ENCODE measurements at places on chromosomes 3 and 15. TPM values are rescaled to one million over a fixed set of nuclear protein-coding genes. Genes with fewer than 3 reads are reported as not detected.

Gene TIMP4
- total RNA-seq: 0.66 TPM

Gene GRAMD1C
- 0.76 TPM for total RNA-seq

Gene LSMEM2
- total RNA-seq: not detected

DNA sequence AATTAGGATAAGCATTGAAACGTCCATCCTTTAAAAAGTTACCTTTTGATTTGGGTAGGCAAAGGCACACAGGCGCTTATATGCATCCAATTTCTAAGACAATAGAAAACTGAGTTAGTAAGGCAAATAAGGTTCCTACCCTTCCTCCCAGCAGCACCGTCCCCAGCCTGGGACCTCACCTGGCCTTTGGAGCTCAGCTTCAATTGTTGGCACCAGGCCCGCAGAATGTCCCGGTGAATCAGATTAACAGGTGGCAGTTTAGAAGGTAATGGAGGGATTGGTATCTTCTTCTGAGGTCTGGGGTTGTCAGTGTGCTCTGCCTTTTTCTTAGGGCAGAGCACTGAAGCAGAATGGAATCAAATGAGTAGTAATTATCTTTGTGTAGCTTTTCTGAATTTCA is 5.7 kb downstream of the DPPA4 start:
- DNase-seq: no peak

DNA sequence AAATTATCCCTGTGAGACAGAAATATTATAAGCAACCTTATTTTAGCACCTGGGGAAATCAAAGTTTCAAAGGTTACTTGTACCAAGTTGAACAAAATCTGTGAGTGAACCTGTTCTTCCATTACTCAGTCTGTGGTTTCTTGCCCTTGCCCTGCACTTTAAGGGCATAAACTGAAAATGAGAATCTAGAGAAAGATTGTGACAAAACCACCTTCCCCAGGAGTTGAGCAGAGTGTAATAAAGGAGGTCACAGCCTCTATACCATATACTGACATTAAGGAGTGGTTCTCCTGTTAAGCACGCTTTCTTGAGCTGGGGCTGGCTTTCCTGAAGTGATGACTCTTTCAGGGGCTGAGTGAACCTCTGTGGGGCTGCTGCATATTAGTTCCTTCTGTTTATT is 143.4 kb downstream of the PDCD6IP start:
- no peak for DNase-seq

DNA sequence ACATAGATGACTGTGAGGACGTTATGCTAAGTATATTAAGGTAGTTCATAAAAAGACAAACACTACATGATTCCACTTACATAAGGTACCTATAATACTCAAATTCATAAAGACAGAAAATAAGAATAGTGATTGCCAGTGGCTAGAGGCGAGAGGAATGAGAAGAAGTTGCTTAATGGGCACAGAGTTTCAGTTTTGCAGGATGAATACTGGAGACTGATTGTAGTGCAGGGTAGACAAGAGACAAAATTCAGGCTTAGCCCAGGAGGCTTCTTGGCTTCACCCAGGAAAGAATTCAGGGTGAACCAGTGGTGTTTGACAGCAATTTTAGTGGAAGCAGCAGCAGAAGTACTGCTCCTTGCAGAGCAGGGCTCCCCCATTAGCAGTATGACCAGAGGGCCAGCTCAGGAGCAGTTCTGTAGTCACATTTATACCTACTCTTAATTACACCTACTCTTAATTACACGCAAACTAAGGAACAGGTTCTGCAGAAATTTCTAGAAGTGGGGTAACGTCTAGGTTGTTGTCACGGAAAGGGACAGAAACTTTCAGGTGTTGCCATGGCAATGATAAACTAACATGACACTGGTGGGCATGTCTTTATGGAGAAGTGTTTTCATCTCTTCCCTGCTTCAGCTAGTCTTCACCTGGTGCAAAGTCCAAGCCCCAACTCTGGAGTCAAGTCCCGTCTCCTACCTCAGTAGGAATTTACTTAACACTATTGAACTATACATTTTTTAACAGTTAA is 55.2 kb downstream of the TBL1XR1 start:
- no peak for DNase-seq

DNA sequence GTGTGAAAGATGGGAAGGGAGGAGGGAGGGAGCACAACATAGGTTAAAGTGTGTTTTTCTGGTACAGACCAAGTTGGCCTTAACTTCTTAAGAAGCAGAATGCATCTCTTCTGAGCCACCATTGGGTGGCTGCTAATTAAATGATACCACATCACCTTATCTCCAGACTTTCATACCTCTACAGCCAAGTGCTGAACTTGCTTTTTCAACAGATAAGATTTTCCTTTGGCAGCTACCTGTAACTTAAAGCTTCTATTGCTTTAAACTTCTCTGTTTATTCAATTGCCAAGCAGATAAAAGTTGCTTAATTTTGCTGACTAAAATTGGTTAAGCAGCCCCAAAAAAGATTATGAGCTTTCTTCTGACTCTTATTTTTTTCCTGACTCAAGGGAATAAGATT is 292.4 kb upstream of the SGO1 start:
- no peak for DNase-seq

All from thymus (tissue), 14 donors.